ENCODE measurements at places on chromosomes 1 and 21.

DNA sequence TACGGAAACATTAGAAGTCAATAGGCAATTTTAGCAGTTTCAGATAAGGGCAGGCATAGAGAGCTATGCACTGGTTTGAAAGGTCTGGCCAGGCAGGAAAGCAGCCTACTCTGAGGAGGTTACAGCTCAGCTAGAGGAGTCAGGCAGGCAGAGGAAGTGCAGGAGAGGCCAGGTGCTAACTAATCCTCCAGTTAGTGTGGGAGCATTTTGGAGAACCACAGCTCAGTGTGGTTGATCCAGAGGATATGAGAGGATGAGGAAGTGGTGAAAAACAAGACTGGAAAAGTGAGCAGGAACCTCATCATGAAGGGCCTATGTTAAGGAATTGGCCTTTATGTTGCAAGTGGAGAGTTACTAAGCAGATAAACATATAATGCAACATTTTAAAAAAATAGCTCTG, 282.4 kb upstream of the SGIP1 start:
- no peak for DNase-seq

DNA sequence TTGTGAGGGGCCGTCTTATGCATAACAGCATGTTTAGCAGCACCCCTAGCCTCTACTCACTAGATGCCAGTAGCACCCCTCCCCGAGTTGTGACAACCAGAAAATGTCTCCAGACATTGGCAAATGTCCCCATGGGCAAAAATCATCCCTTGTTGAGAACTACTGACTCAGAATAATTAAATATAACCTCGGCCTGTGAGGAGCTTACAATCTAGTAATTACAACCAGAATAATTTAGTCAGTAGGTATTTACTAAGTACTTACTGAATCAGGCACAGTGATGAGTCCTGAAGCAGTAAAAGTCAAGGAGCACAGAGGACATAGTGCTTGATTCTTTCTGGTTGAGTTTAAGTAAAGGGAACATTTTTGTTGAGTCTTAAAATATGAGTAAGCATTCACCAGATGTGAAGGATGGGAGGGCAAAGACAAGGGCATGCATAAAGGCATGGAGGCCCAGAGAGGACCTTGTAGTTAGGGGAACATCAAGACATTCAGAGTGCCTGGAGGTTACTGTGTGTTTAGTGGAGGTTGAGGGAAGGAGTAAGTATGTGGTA, 44.1 kb upstream of the KCNQ4 start:
- peak; percentile 26 for DNase-seq

- DNase-seq = no peak
Measured at GRCh38 chr1:179187735-179188471, 41.6 kb downstream of the ABL2 start.

DNA sequence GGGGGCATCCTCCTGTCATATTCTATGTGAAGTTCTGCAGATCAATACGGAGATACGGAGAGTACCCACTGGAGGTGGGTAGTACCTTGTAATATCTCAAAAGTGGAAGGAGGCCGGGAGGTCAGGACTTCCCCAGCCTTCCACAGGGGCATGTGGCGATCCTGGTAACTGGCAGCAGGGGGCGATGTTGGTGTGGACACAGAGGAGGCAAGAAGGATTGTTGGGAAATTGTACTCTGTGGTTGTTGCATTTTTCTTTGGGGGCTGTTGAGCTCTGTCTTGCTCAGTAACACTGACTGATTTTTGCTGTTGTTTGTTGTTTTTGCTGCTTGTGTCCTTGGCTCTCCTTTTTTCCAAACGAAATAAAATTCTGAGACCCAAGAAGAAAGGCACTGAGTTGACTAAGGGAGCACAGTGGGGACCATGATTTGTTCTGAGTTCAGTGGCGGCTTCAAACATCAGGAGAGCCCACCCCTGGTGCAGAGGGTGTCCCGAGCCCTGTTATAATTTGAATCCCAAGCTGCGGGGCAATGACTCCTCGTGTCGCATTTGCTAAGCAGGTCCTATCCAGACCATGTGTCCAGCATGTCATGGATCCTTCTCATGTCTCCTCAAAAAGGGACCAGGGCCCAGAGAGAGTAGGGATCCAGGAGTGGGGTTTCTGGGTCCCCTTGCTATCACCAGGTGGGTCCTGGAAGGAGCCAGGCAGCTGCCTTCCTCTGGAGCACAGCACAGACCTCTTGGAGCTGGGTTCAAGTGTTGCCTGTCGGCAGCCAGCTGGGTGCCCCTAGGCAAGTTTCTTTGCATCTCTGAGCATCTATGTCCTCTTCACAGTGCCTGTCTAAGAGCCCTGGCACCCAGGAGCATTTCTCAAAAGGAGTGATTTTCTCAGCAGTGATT, 22.8 kb downstream of the LHX4 start:
- peak; percentile 62 for DNase-seq

GRCh38 chr1:107821340-107821739, 143.6 kb downstream of the VAV3 start:
- DNase-seq = no peak

- DNase-seq = peak; percentile 99
Measured at GRCh38 chr1:201503397-201504176, 3.3 kb downstream of the CSRP1 start.

GRCh38 chr1:192861860-192862259, 53.0 kb downstream of the RGS2 start:
- DNase-seq = no peak

GRCh38 chr1:201020721-201021629, 2.5 kb downstream of the KIF21B start:
- peak; percentile 32 for DNase-seq

DNA sequence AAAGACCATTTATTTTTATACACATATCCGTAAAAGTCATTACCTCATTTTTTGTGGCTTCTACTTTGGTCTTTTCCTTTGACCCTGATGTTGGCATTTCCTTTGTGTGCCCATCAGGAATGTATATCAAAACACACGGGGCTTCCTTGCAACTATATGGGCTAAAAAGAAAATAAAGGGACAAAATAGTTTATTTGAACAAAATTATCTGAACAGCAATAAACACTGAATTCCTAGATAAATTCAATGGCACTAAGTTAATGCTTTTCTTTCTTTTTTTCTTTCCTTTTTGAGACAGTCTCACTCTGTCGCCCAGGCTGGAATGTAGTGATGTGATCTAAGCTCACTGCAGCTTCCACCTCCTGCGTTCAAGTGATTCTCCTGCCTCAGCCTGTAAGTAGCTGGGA, 45.2 kb downstream of the EPRS1 start:
- peak; percentile 60 for DNase-seq

All from EL (cell line).